ENCODE measurements at places on chromosomes 6 and 20.
A peak's percentile ranks its signal among the peaks of the same experiment; 100 is the strongest.

- peak; percentile 68 for DNase-seq
Observed at GRCh38 chr6:55069132-55069781, 105.1 kb upstream of the HCRTR2 start.

DNA sequence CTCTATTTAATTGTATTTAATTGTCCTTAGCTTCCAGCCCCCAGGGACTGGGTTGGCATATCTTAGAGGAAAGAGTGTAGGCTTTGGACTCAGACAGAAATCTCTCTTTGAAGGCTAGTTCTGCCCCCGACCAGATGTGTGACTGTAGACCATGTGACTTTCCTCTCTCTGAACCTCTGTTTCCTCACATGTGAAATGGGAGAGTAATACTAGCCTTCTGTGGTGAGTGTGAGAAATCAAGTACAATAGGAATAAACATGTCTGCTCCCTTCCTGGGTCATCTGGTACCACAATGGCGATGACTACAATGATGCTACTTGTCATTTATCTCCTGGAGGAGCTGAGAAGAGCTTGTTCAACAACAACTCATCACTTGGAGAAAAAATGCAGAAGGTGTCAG is 179.9 kb downstream of the LRFN2 start:
- no peak for DNase-seq

- DNase-seq, result no peak
Observed at GRCh38 chr20:51462566-51463276, 79.8 kb downstream of the NFATC2 start.

GRCh38 chr20:22423190-22423832 is 161.1 kb downstream of the FOXA2 start:
- no peak for DNase-seq

- no peak for DNase-seq
Observed at GRCh38 chr6:127058027-127058426, 60.4 kb upstream of the RSPO3 start.

DNA sequence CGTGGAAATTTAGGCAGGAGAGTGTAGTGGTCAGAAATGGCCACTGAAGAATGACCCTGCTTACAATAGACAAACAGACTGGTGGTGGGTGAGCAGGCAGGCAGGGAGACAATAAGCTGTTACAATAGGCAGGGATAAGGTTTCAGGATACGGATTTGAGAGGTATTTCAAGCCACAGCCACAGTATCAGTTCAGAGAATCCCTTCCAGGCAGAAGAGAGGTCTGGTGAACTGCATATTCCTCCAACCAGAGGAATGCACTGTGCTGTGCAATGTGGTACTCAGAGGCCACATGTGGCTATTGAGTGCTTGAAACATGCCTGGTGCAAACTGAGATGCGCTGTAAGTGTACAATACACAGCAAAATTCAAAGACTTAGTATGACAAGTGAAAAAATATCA is 20.6 kb downstream of the RMND1 start:
- peak; percentile 68 for DNase-seq

DNA sequence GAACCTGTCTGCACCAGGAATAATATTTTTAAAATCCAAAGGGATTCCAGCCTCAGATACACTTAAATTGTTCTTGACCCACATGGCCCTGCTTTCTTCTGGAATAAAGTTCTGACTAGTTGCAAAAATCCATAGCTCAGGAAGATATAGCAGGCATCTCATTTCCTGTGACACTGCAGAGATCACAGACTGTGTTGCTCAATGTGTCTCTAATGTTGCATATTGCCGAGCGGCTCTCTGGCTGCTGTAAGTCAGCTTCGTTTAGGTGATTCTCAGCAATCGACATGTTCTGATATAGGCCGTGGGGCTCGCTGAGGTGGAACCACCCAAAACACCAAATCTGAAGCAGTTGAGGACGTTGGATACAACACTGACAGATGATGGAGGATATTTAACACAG is 498.3 kb upstream of the AGPAT4 start:
- DNase-seq, result no peak

DNA sequence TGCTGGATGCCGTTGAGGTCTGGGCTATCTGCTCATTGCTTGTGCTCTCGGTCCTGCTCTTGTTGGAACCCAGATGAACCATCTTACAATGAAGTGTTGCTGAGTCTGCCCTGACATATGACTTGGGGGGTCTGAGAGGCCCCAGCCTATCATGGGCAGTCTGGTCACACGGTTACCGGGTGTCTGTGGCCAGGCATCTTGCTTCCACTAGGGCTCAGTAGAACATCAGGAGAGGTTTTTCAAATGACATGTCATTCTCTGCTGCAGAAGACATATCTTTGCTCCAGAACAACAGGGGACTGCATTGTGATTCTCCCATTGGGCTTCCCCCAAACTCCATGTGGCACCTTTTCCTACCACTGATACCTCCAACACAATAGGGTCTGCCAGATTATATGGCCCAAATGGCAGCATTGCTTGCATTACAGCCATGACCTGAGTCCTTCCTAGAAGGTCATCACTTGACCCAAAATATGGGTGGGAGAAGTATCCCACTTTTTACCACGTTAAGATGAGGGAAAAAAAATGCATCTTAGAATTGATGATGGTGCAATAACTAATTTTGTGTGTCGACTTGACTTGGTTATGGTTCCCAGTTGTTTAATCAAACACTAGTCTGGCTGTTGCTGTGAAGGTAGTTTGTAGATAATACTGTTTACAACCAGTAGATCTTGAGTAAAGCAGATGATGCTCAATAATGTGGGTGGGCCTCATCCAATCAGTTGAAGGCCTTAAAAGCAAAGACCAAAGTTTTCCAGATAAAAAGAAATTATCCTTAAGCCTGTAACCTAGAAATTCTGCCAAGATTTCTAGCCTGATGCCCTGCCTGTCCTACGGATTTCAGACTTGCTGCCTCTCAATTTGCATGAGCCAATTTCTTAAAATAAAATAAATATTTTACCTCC is 241.0 kb downstream of the QKI start:
- no peak for DNase-seq

DNA sequence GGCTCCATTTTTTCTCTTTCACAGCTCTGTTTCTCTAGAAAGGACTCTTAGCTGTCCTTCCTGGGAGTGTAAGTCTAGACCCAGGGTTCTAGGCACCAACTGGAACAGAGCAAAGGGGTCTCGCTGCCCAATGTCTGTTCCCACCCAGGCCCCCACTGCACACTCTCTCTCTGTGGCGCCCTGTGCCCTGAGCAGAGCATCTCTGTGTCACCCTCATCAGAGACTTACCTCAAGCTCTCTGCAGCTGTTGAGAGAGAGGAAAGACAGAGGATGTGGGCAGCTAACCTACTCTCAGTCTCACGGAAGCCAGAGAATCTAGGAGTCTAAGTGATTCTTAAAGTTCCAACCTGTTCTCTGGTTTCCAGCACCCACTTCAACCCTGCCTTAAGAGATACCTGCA is 9.5 kb downstream of the NCR2 start:
- no peak for DNase-seq

GRCh38 chr6:155154158-155154830 is 109.5 kb upstream of the CLDN20 start:
- DNase-seq, result no peak

DNA sequence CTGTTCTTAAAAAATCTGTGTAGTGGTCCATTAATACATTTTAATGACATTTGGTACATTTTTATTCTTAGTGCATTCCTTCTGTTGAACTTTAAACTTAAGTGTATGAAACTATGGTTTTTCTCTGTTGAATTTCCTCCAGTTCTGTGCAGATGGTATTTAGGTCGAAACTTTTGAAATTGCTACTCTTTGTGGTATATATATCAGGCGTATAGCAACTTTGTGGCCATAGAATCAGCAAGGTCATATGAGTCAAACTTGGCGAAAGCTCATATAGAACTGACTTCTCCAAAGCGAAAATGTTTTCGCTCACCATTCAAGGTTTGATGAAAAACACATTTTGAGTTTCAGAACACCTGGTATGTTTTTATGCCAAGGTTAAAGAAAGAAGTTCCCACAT is 93.7 kb downstream of the MAP3K4 start:
- DNase-seq, result no peak

DNA sequence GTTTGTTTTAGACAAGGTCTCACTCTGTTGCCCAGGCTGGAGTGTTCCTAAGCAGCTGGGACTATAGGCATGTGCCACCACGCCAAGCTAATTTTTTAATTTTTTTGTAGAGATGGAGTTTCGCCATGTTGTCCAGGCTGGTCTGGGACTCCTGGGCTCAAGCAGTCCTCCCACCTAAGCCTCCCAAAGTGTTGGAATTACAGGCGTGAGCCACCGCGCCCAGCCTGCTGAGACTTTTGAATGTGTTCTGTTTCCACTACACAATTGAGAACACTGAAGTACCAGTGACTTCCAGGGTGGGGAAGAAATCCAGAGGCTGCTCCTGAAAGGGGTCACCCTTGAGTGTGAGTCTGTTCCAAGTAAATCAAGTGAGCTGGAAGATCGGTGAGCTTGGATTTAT is 81.3 kb upstream of the ARMC2 start:
- no peak for DNase-seq

DNA sequence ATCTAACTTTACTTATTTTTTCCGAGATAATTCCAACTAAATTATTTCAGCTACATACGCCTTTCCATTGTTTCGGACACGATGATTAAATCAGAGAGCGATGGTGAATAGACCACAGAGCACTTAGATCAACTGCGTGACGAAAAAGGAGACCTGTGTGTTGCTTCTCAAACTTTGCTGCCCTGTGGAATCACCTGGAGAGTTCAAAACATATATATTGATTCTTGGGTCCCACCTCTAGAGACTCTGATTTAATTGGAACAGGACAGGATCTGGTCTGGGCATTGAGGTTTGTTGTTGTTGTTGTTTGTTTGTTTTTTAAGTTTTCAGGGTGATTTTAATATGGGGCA is 401 bp upstream of the TNFRSF21 start:
- no peak for DNase-seq

GRCh38 chr6:125913864-125914351 is 42.7 kb upstream of the HINT3 start:
- no peak for DNase-seq

- DNase-seq, result no peak
Observed at GRCh38 chr6:113433335-113433991, 423.7 kb upstream of the MARCKS start.

DNA sequence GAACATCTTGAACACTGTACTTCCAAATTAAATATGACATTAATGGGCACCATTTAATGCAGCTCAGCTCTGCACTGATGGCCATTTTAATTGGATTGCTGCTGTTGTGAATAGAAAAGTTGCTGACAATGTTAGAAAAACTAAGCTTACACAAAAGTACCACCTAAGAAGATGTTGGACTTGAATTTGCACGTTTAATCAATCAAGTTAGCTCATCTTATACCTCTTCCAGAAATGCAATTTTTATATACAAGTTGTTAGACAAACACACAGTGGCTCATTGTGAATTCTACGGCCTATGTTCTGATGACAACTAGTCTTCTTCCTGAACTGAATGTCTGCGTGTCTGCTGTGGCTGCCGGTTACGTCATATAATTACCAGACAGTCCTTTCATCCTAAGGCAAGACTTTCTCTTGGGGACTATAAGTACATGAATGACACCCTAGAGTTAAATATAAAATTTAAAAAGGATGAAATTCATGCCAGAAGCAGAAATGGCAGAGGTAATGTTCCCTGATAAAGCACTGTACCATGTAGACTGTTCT is 330.2 kb downstream of the EPM2A start:
- no peak for DNase-seq

- DNase-seq, result no peak
Observed at GRCh38 chr20:50306478-50307423, 116.1 kb downstream of the CEBPB start.

GRCh38 chr6:152952045-152952444 is 30.8 kb downstream of the FBXO5 start:
- no peak for DNase-seq

- no peak for DNase-seq
Observed at GRCh38 chr20:6959900-6960312, 192.4 kb downstream of the BMP2 start.

DNA sequence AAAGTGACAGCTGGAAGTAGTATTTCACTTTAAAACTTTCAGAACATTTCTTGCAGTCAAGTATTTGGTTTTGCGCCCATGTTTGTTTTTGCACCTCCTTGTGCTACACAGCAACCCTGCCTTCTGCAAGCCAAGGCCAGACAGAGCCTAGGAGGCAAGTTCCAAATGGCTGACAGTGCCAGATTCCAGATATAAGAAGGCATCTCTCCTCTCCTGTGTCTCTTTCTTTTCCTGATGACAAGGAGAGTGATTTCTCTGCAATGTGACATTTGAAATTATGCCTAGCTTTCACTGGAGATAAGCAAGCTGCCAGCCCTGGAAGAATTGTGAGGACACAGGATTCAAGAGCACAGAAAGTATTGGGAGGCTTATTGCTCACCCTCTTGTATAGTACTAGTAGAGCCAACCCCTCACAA is 149.1 kb upstream of the TENT5A start:
- DNase-seq, result no peak

GRCh38 chr6:3471286-3471685 is 14.4 kb upstream of the SLC22A23 start:
- no peak for DNase-seq

DNA sequence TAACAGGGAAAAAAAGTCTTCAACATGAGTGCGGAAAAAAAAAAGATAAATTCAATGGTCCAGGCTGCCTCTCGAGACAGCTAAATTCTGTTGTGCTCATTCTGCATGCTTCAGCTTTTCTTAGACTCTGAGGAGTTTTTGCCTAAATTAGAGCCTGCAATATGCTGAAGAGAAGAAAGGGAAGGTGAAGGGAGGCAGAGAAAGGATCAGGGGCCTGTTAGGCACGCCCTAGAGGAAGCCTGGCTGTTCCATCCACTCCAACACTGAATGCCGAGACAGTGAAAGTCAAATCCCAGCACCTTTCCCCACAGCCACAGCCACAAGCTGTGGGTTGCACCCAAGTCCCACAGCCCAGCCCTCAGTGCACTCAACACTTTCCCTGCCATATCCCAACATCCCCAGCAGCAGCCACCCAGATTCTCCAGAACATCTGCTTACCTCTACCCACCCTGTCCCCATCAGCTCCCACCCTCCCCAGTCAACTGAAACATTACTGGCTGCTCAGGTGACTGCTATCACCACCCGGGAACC is 37.3 kb downstream of the PREX1 start:
- DNase-seq, result no peak

DNA sequence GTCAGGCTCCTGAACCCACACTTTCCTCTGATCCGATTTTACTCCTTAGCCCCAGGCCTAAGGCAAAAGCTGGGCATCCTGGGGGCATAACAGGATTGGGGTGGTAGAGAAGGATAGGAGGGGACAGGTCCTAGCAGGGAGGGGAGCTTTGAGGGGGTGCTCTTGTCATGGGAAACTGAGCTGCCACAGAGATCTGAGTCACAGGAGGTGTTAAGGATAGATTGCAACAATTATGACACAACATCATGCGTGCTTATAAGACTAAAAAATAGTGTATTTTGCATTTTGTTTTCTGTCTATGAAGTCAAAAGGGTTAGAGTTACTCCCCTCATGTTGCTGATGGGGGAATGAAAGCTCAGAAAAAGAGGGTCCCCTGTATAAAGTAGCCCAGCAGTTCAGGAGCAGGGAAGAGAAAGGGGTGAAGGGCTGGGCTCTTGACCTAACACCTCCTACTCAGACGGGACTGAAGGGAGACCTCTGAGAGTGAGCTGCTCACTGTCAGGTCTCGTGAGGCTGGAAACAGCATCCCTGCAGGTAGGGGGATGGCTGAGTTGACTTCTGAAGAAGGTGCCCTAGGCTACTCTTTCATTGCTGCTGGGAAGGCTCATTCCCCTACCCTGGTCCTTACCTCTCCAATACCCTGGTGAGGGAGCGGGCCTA is 2.0 kb downstream of the GLP1R start:
- no peak for DNase-seq

GRCh38 chr20:59933849-59934585 is 580 bp upstream of the SYCP2 start:
- peak; percentile 83 for DNase-seq

- no peak for DNase-seq
Observed at GRCh38 chr6:91539456-91539855, 952.6 kb upstream of the MAP3K7 start.
